Activated CD4-positive, alpha-beta T cell treated with anti-CD3 and anti-CD28 coated beads for 1 hour (primary cell): ENCODE measurements at places on chromosomes 5 and 9.

DNA sequence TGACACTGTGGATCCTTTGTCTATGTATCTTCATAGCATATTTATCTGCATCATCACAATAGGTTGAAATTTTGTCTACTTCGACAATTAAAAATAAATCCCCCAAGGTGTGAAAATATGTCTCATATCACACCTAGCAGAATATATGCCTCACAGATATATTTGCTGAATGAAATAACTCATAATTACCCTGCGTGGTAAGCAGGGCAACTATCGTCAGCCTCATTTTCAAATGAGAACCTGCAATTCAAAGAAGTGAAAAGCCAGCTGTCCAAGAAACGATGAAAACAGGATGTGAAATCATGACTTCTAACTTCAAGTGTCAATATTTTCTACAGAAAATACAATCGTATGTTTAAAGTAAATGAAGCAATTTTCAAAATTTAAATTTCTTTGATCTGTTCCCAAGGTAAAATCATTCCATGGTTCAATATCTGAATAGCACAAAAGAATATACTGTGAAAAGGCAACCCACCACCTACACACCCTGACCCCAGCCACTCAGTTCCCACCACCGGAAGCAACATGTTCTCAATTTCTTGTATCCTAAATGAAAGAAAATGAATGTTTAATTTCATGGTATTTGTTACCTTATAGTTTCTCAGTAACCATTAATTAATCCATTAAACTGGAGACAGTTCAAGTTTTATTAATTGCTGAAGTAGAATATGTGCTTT lies 57.1 kb downstream of the TBCA start:
- DNase-seq: no peak

DNA sequence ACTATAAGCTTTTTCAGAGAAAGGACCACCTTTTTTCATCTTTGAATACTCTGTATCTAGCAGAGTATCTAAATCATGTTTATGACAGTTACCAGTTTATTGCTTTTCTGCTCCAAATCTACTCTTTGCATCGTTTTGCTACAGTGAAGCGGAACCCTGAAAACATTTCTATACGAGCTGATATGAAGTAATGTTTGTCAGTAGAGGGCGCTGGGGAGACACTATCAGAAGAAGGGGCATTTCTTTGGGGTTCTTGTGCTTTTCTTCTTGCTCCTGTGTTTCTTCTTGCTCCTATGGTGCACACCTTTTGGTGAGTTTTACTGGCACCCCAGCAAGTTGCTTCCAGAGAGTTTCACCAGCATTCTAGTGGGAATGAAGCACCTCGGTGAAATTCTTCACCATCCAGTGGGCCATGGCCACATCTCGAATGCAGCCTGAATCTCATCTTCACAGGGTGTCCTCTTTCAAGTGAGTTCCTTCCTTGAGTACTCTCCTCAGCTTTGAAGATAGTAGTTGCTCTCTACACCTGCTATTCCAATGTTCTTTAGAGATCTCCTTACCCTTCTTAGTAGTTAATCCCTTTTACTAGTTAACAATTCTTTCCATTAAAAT lies 98.4 kb downstream of the FGF1 start:
- DNase-seq: no peak

DNA sequence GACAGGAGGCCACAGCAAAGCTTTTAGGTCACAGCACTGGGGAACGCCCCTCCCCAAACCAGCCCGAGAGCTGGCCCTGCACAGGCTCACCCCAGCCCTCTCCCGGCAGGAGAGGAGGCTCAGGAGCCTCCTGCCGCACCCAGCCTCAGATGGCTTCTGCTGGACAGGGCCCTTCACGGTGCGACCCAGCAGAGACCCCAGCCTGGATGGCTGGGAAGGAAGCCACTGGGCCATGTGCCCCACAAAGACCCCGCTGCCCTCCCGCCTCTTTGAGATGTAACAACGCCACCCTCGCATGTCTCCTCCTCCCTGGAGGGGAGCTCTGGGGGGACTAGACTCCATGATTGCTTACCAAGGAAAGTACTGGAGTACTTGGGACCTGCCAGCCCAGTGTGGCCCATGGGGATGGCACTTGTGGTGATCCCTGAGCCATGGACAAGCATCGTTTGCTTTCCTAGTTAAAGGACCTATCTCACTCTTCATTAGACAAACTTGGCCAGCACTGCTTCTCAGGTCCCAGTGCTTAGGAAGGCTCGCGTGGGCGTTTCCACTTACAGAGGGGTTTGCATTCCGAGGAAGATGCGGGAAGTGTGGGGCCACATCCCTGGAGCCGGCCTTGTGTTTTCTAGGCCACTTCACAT lies 9.0 kb downstream of the MYMK start:
- DNase-seq: no peak

GRCh38 chr9:21708856-21709255 lies 93.6 kb upstream of the MTAP start:
- no peak for DNase-seq

DNA sequence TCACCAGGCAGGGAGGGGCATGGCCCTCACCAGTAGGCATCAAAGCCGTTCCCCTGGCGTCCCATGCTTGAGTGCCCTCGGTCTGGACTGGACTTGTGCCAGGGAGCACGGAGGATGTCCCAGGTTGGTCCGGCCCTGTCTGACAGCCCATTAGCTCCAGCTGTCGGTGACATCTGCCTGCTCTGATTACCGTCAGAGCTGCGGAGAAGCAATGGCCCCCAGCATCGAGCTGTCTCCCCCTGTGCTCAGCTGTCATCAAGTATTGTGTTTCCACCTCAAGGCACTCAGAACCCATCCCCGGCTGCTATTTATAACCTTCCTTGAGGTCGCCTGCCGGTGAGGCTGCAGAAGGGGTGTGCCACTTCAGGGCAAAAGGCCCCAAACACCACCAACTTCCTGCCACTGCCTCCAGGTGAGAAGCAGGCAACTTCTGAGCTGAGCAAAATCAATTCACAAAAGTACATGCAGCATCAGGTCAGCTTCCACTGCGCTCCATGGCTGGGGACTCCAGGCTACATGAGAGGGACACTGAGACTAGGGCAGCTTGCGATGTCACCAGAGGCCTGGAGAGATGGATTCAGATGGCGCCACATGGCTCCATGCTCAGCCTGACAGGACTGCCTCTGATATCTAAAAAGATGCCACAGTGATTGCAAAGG lies 142.7 kb downstream of the C5orf15 start:
- DNase-seq: no peak

- no peak for DNase-seq
These were observed 23.8 kb upstream of the IQGAP2 start for GRCh38 chr5:76379316-76379715.

DNA sequence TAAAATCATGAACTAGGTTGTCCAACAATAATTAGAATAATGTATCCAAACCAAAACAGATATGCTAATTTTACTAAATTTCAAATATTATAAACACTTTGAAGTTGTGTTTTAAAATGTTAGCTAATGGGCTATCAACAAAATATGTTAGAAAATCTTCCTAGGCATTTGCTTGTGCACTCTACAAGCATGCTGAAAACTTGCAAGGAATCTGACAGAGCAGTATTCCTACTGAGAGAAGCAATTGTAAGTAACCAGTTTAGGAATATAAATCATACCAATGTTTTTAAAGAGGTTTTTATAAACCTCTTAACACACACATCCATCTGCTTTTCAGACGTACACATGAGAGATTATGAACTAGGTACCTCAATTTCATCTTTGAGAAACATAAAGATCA lies 228.4 kb upstream of the TBCA start:
- DNase-seq: no peak

DNA sequence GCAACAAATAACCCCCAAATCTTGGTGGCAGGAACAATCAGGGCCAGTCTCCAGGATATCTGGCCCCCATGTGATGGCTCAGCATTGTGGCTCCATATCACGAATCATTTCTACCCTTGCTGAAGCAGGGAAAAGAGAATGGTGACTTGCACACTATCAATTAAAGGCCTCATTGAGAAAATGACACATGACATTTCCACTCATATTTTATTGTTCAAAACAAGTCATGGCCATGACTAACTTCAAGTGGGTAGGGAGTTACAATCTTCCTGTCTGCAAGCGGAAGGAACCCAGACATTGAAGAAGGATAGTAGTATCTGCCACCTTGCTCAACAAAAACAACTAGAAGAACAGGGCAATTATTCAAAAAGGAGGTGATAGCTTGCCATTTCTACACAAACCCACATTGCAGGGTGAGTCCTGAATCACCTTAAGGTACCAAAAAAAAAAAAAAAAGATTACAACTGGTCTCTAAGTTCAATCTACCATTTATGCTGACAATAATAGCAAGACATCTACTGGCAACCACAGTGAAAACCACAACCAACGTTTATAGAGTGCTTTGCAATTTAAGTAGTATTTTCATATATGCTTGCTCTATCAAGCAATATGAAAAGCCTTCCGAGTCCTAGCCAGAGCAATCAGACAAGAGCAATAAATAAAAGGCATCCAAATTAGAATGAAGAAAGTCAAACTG lies 186.7 kb upstream of the DAPK1 start:
- no peak for DNase-seq

DNA sequence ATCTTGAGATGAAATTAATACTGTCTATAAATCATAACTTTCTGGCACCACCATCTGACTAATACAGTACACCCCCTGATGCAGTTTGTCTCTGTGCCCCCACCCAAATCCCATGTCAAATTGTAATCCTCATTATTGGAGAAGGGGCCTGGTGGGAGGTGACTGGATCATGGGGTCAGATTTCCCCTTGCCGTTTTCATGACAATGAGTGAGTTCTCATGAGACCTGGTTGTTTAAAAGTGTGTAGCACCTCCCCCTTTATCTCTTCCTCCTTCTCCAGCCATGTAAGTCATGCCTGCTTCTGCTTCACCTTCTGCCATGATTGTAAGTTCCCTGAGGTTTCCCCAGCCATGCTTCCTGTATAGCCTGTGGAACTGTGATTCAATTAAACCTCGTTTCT lies 78.7 kb upstream of the CDH6 start:
- DNase-seq: no peak

GRCh38 chr9:32704343-32704742 lies 68.9 kb upstream of the TAF1L start:
- DNase-seq: no peak

GRCh38 chr5:170533383-170533782 lies 29.6 kb downstream of the KCNIP1 start:
- no peak for DNase-seq
